ENCODE measurements at places on chromosomes 5 and 9.

- no peak for DNase-seq
Observed at GRCh38 chr5:173451031-173451430, 122.8 kb upstream of the STC2 start.

DNA sequence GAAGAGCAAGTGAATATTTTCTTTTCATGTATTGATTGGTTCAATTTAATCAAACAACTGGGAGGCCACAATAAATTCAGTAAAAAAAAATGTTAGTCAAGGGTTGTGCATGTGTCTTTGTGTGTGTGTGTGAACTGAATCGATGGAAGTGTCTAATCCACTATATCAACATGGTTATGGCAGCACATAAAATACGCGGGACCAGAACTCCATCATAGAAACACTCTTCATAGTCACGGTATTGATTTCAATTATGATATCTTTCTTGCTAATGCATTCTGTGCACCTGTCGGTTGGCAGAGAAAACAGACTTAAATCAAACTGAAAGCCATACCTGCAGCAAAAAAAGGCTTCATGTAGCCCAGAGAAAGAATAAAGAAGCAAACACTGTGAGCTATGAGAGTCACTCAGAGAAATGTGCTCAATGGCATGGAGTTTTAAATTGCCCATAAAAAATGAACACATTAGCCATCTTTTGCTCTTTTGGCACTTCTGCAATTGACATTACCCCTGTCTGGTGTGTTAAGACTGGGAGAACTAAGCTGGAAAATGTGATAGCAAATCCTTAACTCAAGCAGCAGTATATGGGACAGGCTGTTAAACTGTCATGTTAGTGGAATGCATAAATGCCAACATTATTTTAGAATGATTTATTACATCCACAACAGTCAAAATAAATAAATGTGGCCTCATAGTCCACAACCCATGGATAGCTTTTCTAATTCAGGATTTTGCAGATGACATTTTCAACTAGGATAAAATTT, 642.4 kb upstream of the C9orf72 start:
- DNase-seq: peak; percentile 15

DNA sequence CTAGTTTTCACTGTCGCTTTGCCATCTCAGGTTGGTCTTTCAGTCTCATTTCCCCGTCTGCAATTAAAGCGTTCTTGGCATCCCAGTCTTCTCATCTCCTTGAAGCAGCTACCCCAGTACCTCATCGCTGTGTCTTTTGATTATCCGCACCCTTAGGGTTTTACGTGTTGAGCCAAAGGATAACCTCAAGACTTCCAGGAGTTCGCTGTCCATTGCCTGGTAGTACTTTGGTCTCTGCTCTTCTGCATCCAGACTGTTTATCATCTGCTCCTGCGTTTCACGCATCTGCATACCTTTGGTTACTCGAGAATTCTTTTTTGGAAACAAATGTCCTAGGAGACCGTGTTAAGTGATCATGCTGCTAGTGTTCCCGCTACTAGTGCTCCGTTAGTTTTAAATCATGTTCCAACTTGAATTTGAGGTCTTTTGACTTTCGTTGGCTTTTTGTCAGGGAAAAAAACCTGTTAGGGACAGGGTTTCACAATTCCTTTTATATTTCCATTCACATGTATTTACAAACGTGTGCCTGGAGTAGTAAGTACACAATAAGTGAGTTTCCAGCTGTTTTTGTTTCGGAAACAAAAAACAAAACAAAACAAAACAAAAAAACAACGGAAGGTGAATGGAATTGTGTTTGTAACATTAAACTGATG, 888 bp downstream of the RABGAP1 start:
- DNase-seq: no peak

- DNase-seq: no peak
Observed at GRCh38 chr5:14379739-14380497, 201.7 kb upstream of the OTULINL start.

- no peak for DNase-seq
Observed at GRCh38 chr5:171589461-171589860, 170.0 kb downstream of the FGF18 start.

GRCh38 chr5:1507961-1508658, 15.7 kb downstream of the LPCAT1 start:
- no peak for DNase-seq

DNA sequence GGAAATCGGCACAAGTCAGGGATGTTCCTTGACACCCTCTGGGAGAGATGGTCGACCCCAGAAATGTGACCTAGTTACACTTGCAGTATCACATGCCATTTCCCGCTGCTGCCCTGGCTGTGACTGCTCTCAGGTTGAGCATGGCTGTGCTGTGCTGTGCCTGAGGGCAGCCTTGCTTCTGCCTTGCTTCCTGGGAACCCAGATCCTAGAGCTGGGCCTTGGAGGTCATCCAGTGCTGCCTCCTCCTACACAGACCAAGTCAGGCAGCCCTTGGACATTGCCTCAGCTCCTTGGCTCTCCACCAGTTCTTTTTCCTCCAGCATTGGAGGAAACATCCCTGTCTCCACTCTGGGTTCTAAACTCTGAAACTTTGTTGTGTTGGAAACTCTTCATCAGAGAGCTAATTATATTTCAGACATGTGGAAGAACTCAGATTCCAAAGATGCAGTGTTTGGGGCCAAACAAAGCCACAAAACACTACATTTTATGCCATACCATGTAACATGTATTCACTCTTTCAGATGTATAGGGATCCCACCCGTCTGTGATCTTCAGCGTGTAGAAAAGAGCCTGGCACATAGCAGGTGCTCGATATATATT, 6.1 kb downstream of the MAMDC2 start:
- no peak for DNase-seq

DNA sequence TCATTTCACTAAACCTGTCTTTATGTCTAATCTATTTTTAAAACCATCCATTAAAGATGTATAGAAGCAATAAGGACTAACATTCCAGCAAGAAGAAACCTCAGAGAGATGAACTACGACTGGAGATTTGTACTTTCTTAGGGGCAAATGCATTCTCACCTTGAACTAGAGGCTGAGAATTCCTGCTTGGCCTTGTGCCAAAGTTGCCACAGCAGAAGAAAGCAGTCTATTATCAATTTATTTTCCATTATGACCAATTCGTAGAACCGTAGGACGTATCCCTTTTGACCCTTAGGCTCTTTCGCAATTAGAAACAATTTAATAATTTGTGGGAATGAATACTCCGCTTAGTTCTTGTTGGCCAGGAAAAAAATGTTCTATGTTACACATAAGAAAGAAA, 1647.4 kb upstream of the CDH9 start:
- no peak for DNase-seq

DNA sequence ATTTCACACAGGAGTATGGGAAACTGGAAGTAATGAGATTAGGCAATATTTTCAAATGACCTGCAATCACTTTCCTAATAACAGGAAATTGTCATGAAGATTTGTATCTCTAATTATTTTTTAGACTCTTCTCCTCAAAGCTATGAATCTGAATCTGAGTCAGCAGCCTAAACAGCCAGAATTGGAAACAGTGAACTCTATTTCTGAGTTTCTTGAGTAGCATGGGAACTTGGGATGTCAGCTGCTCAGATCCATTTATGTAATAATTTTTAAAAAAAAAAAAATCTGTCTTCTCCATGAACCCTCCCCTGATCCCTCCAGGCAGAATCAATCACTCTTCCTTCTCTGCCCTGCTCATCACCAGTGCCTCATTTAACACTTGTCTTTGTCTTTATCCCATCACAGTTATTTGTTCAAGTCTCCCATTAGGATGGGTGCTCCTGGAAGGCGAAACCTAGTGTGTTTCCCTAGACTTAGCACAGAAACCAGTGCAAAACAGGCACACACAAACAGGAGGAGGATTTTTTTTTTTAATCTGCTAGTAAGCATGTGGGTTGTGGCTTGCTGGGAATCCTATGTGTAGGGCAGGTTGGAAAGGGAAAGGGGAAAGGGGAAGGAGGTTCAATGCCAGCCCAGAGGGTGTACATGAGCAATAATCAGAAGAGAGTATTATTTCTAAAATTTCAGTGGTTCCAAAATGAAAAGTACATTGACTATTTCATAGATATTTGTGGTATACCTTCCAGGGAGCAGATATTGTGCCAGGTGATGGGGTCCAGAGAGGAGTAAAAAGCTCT, 186.8 kb downstream of the TTLL11 start:
- no peak for DNase-seq

DNA sequence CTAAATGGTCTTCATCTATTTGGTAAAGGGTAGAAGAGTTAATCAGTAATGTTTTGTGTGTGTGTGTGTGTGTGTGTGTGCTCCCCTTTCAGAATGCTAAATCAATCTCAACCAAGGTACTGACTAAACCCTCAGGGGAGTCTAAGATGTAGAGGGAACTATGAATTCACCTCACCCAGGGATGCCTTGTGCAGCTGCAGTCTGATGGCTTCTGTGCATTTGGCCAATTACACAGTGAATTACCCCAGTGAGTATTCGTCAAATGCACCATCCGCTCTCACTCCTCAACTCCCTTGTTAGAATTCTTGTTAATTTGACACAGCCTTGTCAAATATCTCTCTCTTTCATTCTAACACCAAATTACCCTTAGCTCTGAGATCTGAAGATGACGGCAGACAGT, 234.6 kb downstream of the GABRB2 start:
- DNase-seq: no peak

DNA sequence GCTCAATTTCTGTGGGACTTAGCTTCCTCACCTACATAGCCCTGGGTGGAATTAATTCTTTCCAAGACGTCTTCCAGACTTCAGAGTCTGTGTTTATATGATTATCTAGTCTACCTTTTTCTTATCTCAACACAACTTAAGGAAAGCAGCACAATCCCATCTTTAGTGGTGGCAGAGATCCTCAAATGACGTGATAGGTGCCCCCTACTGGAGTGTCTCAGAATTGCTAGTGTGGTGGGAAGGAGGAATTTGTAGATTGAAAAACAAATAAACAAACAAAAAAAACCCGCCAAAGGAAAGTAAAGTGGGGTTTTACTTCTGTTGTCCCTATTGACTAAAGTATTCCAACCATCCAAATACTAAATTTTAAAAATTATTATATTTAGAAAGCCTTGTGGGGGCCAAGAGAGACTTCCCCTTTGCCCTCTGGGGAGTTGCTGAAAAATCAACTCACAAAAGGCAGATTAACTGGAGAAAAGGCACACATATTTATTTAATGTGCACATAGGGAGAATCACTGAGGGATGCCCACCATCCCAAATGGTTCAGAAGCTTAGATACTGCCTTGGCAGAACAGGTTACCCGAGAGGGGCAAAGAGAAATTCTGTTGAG, 283.3 kb downstream of the TMEM167A start:
- DNase-seq: no peak

DNA sequence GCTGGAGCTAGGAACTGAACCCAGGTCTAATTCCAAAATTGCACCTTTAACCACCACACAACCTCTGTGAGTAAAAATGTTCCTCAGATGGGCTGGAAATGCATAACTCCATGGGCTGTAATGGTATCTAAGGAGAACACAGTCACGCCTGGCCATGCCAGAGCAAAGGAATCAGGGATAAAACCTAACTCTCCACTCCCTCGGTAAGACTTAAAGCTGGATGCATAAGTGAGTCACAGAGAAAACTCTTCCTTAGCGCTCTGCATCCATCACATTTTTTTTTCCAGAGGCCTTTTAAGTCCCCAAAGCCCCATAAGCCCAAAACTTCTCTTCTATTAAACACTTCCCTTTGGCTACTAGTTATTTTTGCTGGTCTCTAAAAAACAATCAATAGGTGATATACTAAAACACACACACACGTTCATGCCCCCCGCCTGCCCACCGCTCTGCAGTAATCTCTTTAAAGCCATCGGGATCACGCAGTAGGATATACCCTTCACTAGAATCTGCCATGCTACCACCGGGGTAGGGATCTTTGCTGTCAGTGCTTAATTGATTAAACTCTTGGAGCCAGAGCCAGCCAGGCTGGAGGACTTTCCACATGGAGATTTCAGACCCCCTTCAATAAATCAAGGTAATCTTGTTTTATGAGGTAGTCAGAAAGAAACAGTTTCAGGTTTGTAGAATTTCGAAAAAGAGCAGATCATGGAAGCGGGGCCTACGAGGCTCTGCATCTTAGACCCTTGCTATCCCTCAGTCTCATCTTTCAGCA, 212.9 kb downstream of the MAPKAP1 start:
- DNase-seq: no peak

DNA sequence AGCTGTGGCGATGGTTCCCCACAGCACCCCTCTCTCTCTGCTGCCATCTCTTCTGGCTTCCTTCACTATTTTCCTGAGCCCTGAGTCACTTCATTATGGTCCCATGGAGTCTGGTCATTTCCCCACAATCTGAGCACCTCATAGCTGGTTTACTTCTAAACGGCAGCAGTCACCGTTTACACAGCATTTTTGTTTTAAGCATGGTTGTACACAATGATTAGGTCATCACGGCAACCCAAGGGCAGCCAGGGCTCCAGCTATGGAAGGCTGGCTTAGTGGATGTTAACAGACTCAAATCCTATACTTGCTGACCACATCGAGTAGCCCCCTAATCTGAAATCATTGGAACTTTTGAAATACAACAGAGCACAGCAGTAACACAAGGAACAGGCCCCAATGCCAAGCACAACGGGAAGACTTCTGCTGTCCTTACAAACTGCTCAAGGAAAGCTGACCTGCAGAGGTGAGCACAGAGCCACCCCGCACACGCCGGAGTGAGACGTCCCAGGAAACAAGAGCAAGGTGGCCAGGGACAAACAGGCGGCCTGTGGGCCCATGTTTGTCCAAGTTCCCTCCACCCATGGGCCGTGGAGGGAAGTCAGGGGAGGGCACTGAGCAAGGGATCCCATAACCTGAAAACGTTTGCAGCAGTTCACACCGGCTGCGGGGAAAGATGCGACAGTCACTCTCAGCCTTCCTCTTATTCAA, 22.9 kb downstream of the CAMSAP1 start:
- no peak for DNase-seq

- no peak for DNase-seq
Observed at GRCh38 chr5:179135006-179135405, 74.8 kb downstream of the ZNF354C start.

- no peak for DNase-seq
Observed at GRCh38 chr9:69066955-69067354, 31.4 kb downstream of the FXN start.

DNA sequence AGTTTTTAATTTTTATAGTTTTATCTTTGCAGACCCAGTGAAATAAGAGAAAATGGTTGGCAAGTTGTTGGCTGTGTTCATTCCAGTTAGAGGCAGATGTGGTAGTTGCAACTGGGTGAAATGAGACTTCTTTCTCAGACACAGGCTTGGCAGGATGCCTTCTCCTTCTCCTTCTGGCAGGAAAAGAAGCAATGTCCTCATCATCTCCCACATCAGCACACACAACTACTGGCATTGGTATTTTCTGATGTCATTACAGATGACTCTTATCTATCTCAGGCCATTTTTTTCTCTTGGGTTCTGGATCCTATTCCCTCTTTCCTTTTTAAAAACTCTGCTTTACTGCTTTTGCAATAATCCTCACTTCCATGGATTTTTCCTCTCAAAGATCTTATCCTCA, 103.3 kb upstream of the EDIL3 start:
- peak; percentile 6 for DNase-seq

DNA sequence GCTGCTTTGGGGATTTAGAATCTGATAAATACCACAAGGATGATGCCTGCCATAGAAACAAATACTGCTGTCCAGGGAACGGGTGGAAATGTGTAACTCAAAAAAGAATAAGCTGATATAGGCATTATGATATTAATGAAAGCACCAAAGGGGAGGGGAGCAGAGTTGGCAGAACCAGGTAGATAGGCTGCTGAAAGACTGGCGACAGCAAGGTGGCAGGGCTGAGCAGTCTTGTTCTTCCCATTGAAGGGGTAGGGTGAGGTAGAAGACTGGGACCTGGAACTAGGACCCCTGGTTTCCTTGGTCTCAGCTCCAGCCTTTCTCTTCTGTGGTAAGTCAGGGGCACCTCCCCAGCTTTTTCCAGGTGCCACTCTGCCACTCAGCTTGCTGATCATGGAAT, 31.4 kb upstream of the TMOD1 start:
- DNase-seq: no peak

Data from NCI-H446 treated with DMSO at 0.1 percent for 48 hours (cell line).